ENCODE measurements at places on chromosomes 2 and 18.
A peak's percentile ranks its signal among the peaks of the same experiment; 100 is the strongest.

- no peak for DNase-seq
These were observed 33.4 kb downstream of the COL4A4 start for GRCh38 chr2:227130636-227131035.

DNA sequence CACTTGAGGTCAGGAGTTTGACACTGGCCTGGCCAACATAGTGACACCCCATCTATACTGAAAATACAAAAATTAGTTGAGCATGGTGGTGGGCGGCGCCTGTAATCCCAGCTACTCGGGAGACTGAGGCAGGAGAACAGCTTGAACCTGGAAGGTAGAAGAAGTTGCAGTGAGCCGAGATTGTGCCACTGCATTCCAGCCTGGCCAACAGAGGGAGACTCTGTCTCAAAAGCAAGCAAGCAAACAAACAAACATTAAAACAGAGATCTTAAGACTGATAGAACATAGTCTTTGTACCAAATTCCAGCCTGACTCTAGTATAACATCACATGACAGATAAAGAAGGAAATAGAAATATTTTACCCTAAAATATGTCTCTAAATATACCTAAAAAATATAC, 168.1 kb downstream of the PTPRM start:
- no peak for DNase-seq

DNA sequence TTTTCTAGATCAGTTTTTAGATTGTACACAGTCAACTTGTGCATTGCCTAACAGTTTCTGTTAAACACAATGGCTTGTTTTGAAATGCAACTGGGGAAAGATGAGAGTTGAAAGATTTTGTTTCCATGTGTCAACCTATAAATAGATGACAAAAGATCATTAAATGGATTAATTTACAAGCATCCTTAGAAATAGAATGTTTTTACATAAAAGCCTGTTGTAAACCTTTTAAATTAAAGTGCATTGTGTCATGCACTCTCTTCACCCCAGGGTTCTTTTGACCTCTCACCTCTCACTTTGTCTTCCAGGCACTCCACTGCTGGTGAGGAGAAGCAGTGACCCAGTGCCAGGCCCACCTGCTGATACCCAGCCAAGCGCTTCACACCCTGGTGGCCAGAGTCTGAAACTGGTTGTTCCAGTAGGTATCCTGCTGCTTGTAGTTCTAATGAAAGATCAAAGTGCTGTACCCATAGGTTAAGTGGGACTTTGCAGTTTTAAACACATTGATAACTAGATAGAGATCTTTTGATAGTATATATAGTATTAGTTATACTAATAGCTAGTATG, 502.1 kb downstream of the PARD3B start:
- DNase-seq = no peak

DNA sequence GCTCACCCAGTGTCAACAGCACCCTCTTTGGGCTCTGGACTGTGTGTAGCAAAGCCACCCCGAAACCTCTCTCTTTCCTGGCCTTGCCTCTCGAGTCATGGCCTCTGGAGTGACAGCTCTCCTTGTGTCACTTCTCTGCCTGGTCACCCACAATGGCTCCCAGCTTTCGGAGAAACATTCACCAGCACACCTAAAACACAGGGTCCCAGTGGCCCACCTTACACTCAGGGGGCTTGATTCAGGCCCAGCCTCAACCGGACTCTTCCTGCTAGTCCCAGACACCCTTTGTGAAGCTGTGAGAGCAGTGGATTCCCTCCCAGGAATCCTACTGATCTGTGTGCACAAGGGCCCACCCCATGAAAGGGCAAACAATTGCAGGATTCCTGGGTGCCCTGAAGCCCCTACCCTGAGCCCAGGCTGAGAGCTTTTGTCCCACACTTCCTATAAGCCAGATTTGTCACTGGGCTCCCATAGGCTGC, 137.2 kb upstream of the HAAO start:
- no peak for DNase-seq

DNA sequence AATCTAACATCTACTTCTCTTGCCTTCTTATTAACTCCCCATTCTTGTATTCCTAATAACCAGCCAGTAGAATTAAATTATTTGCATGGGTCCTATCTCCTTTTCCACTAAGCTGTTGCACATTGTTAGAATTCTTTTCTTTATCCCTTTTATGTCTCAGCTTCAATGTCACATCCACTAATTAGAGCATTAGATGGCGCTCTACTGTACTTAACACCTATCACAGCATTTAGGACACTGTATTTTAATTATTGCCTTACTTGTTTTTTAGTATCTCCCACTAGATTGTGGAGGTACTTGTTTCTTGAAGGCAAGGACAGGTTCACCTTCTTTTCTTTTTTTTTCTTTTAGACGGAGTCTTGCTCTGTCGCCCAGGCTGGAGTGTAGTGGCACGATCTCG, 3.8 kb downstream of the LIPT1 start:
- no peak for DNase-seq

- no peak for DNase-seq
These were observed 67.3 kb downstream of the CAMKMT start for GRCh38 chr2:44429034-44429433.

DNA sequence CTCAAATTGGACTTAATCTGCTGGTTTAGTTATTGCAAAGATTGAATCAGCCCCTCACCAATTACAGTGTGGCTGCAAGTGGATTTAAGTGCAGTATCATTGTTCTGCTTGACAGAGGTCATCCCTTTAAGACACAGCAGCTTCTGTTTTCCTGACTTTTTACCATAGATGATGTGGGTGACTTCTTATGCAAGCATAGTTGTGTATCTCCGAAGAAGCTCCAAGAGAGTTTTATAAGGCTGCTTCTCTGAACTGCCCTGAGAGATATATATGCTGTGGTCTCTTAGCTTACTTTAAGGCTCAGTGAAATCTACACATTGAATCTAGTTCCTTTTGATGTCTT, 3.5 kb downstream of the TRIB2 start:
- no peak for DNase-seq

DNA sequence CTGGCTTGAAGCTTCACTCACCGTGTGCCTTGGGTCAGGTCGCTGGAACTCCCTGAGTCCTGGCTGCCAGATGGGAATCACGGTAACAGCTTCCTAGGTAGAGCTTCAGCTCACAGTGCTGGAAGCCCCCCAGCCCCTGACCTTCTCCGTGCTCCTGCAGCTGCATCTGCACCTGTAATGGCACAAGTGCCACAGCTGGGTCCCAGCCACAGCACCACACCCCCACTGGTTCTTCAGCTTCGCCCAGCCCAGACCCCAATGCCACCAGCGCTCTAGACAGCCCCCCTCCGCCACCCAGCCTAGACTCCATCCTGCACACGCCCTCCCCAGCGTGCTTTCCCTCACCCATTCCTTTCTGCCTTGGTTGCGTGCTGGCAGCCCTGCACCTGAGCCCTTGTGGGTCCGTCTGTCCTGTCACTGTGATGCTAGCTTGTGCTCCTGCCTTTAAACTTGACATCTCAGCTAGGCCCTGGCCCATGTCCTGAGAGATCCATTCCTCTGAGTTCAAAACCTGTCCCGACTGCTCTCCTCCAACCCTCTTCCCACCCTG, 7.6 kb upstream of the ESPNL start:
- DNase-seq = no peak

GRCh38 chr2:167980439-167980838, 267.0 kb downstream of the STK39 start:
- DNase-seq = no peak

GRCh38 chr2:10820978-10821695, 8.6 kb upstream of the PDIA6 start:
- no peak for DNase-seq

DNA sequence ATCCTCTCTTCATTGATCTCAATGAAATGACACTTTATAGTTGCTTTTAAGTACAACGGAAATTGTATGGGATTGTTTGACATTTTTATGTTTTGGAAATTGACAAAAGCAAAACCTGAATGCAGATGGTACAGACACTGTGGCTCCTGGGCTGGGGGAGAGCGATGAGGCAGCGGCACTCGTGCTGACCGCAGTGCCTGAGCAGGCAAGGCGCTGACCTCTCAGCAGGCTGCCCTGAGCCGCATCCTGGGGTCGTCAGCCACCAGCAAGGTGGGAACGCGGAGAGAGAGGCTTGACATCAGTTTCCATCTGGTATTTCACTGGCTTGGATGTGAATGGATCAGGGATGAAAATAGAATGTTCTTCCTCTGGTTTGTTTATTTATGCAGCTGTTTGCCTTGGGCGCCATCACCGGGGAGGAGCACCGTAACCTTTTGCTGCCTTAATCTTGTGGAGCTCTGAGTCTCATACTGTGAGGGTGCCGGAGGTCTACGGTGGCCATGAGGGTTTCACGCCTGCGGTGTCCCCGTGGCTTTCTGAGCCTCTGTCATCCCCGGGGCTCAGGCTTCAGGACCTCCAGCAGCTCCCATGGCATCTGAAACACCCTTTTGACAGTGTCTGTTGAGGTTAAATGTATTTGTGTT, 94.8 kb upstream of the TPO start:
- no peak for DNase-seq

DNA sequence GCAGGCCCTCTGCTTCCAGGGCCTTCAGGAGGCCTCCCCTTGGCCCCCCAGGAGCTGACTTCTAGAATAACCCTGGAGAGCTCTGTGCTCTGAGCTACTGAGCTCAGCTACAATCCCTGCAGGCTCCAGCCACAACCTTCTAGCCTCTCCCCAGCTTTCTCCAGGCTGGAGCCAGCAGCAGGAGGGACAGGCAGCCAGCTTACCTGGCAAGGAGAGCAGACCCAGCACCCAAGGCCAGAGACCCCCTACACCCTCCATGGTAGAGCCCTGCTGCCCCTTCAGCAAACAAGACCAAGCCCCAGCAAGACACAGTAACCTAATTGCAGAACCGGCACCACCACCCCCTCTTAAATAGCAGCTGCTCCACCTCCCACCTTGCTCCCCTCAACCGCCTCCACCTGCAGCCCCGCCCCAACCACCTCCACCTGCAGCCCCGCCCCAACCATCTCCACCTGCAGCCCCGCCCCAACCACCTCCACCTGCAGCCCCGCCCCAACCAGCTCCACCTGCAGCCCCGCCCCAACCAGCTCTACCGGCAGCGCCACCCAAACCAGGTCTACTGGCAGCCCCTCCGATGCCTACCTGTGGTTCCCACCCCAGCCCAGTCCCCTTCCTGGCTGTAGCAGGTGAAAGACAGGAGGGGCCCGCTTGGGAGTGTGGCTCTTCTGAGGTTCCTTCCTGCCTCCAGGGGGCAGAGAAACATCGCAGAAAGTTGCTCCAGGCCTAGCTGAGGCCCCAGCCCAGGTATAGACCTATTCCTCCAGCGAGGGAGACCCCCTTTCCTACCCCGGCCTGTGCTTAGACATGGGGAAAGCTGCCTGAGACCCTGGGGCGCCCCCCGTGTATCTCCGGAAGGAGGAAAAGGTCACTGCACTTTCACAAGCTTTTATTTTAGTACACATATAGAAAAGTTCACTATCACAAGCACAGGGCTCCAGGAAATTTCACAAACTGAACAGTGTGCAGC, at the start of gene ASTL:
ASTL (minus strand) TSS at position 324 of the 967 bp plus-strand sequence; CDS start at position 258, 66 bp downstream.
- DNase-seq = peak; percentile 91

- DNase-seq = no peak
These were observed 64.0 kb downstream of the RAB31 start for GRCh38 chr18:9771977-9772660.

DNA sequence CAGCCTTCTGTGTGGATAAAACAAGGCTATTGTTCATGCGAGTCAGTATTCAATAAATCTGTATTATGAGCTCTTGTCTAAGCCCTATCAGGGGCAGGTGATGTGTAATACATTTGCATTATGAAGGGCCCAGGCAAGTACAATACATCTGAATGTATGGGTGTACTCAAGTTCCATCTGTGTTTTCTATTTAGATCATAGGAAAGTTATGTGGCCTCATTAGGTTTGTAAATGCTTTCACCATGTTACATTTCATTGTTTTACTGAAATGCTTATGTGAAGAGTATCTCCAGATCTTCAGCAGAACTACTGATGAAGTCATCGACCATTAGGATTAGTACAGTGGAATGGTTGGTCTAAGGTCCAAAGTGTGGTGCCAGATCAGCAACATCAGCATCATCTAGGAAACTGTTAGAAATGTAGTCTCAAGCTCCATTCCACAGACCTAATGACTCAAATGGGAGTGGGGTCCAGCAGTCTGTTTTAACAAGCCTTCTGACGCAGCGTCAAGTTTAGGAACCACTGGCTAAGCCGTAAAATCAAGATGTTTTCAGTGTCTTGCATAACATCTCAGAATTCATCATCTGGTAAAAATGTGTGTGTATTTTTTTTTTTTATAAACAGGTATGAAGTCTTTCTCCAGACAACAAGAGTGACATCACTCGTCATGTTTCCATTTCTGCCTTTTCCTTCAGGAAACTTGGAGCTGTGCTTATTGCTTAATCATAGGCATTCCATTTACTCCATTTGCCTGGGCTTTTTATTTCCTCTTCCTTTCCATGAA, 80.5 kb downstream of the LYPD6 start:
- no peak for DNase-seq

DNA sequence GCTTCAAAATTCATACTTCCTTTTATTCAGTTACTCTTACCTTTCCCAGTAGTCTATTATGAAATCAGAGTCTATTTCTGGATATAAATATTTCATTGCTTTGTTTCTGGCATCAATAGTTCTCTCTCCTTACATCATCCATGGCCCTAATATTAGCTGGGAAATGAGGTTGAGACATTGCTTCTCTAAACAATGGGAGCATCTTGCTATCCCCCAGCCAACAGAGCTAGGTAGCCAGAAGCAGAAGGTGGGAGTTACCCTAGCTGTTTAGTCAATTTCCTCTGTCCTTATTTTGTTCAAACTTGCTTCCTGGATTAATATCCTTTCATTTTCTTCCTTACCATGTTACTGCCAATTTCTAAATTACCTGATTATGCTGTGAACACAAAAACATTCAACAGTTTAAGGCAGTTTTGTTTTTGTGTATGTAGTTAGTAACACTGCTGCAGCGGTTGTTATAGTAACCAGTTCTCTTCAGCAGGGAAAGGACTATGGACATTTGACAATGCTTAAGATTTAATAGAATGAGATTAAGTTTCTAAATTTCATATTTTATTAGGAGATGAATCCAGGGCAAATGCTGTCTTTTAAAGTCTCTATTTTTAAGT, 160.5 kb upstream of the KCNJ3 start:
- DNase-seq = no peak

DNA sequence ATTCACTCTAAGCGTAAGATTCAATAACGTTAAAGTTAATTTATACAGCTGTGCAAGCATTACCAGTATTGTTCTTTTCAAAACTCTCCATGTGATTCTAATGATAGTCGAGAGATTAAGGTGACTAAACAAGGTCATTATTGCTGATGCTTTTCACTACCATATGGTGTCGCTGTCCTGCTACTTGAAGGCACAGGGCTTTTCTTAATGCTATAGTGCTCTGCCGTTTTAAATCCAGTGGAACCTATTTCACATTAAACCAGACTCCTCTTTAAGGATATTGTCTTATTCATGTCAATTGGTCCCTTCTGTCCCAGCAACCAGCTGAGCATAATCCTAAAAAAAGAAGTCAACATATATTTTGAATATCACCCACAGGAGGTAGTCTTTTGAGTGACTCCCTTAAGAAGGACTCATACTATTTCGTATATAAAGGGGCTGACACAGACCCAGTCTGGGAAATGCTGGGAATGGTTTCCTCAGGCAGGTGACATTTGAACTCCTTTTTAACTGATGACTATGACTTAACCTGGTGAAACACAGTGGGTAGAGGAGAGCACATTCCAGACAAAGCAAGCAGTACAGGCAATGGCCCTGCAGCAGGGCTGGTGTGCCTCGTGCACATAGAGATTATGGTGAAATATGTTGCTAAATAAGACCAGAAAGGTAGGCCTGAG, 53.9 kb upstream of the CYTIP start:
- DNase-seq = peak; percentile 39
